ENCODE measurements at places on chromosomes 4 and X.

DNA sequence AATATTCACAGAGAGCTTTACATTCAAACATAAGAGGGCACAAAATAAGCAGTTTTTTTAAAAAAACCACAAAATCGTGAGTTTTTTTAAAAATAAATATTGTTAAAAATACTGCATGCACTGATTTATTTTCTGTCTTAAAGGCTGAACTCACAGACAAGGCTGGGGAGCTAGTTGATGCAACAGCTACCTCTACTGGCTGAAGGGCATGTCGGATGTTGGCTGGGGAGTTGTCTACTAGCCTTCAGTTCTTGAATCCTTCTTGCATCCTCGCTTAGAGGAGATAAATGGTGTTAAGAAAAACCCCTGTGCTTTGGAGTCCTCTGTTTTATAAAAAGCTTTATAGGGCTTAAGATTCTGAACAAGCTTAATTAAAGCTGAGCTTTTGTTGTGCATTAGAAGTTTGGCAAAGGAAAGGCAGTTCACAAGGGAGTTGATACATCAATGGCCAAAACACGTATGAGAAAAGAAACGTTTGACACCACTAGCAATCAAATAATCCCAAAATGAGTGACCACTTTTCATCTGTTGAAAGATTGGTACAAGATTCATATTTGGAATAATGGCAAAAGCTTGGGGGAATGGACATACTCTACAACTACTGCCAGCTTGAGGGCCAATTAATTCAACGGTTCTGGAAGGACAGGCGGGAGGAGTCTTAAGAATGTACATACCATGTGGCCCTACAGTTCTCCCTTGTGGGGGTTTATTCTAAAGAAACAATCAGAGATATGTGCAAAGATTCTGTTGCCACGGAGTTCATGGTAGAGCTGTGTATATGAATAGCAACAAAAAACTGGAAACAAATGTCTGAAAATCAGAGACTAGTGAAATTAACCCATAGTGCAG lies 94.7 kb downstream of the SEL1L3 start:
- DNase-seq, result peak; percentile 79

GRCh38 chr4:52628543-52628942 lies 30.6 kb downstream of the USP46 start:
- no peak for DNase-seq

GRCh38 chrX:10636851-10637250 lies 16.5 kb upstream of the MID1 start:
- DNase-seq, result no peak

DNA sequence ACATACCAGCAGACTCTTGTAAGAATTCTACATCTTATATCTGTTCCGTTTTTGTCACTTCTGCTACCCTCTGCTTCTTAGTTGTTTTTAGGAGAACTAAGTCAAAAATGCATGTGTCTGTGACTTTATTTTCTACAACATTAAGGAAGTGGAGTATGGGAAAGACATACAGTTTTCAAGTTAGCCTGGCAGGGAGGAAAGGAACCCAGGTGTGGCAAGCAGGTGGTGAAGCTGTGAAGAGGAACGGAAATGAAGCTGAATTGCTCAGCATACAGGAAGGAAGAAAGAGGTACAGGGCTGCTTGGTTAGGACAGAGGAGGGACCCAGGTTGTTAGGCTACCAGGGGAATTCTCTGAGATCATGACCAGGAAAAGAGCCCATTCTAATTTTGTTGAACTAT lies 9.4 kb downstream of the GPRIN3 start:
- DNase-seq, result peak; percentile 66

GRCh38 chrX:25872786-25873185 lies 265.4 kb upstream of the MAGEB18 start:
- peak; percentile 83 for DNase-seq

DNA sequence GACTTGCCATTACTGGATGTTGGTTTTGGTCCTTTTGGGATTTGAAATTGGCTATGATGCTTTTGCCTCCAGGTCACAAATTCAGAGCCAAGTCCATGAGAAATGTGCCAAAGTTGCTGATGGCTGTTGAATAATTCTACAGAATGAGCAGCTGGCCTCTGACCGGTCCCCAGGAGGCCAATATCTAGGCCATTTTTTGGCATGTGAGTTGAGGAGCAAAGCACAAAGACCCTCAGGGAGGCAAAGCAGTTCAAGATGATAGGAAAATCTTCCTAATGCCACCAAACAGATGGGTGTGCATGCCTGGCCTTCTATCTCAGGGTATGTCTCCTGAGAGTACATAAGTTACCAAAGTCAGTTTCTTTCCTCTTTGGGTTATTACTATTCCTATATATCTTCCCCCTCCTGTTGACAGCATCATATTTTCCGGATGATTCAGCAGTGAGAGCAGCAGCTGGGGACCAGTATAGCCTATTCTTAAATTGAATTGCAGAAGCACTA lies 44.4 kb downstream of the SEL1L3 start:
- DNase-seq, result no peak

DNA sequence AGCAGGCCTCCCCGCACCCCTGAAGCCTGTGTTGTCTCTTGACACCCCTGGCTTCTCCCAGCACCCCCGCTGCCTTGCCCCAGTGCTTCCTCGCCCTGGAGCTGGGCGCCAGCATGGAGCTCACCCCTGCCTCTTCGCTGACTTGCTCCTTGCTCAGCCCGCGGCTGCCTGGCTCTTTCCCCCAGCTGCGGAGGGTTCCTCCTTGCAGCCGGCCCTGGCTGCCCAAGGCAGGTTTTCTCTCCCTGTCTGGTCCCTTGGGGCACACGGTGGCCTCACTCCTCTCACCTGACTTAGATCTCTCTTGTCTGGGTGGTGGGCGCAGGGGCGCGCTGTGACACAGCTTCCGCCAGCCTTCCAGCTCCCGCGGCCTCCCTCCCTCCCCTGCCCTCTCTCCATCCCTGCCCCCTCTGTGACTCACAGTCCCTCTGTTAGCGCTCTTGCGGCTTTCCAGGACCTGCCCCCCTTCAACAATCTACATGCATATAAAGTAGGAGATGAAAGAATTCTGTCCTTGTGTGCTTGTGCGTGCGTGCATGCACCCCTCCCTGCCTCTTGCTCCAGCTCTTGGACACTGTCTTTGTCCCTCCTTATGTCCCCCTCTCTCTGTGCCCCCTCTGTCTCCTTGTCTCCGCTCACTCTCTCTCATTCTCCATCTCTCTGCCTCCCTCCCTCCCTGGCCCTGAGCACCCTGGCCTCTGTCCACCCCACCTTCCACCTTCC lies 2.2 kb downstream of the PLXNB3 start:
- DNase-seq, result peak; percentile 37

GRCh38 chr4:55323375-55323774 lies 22.7 kb upstream of the SRD5A3 start:
- DNase-seq, result no peak

DNA sequence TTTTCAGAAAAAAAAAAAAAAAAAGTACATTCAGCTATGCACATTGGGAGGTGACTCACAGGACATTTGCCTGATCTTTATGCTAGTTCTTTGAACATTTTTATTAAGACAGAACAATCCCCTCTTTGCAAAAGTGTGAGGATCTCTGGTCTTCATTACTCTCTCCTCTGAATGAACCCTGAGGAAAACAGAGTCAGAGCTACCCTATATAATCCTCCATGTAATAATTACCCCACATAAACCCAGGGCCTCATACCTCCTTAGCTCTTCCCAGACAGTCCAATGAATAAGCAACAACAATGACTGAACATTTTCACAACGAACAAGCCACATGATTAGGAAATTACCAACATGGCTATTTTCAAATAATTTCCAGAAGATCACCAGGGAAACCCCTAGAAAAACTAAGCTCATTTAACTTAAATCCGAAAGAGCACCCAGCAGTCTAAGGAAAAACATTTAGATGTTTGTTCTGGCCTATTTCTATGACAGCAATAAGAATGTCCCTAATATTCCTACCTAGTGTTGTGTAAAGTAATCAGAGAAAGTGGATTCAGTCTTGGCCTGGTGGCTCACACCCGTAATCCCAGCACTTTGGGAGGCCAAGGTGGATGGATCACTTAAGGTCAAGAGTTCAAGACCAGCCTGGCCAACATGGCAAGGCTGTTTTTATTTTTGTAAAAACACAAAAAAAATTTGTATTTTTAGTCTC lies 37.8 kb downstream of the TBC1D9 start:
- DNase-seq, result no peak

DNA sequence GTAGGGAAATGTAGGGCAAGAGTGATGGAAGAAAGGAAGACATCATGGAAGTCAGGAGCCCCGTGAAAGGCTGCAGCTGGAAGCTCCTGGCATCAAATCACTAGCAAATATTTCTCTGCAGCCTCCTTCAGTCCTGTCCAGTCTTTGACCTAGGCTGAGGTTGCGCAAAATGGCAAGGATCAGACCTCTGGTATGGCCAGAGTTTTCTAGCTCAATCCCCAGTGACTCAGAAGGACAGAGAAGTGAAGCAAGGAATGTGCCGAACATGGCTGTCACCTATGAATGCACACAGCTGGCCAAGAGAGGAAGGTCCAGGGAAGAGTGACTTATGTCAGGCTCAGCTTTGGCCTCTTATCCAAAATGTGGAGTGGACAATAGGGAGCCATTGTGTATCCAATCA lies 71.1 kb upstream of the PHOX2B start:
- DNase-seq, result no peak

DNA sequence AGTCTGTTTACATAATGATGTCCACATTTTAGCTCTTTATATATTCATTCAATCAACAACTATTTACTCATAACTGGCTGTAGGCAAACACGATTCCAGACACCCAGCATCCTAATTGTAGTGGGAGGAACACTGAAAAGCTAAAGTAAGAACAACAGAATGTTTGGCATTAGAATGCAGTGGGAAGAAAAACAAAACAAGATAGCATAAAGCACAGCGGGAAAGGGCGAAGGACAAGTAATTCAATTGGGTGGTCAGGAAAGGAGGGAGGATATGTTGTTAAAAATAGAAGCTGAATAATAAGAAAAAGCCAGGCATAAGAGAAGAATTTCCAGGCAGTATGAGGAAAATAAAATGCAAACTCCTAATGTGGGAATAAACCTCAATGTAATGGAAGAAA lies 189.5 kb upstream of the FAT4 start:
- DNase-seq, result no peak

DNA sequence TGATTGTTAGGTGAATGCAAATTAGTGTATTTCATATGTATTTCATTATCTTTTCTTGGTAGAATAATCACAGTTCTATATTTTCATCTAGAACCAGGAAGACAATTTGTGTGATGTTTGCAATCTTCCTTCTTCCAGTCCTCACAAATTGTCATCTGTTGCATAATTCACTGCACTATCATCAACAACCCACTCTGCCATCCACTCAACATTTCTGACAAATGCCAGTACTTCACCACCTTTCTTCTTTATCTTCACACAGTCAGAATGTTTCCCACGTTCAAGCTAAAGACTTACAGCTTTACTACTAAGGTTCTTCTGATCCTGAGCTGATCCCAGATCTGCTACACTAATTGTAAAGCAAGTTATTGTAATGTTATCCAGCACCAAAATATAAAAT lies 107.8 kb downstream of the IQCM start:
- DNase-seq, result no peak

DNA sequence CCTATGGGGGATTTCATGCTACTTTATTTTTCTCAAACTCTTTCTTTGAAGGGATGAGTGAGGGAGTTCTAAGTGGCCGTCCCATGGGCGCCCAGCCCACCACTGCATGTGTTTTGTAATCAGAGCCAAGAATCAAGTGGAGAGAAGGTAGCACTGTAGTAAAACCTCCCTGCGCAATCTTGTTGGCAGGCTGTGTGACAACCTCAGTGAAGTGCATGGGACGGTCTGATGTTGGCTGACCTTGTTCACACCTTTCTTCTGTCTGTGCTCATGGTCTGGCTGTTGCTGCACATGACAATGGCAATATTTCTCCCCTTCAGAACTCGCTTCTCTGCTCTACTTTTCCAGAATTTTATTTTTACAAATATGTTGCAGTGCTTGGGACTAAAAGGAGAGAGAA lies 71.2 kb upstream of the SHISA3 start:
- DNase-seq, result no peak

DNA sequence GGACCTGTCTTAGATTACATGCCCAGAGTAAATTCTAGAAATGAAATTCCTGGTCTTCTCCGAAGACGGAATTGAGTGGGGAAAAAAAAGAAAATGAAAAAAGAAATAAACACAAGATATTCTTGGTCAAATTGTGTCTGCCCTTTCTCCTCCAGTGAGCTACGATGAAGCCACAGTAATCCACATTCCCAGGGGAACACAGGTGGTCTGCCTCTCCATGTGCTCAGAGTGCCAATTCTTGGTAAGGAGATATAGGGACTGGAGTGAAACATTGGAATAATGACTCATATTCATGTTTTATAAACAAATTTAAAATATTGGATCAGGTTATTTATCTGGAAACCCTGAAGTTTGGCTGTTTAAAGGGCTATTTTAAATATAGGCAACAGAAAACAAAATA lies 54.2 kb upstream of the MGST2 start:
- no peak for DNase-seq

DNA sequence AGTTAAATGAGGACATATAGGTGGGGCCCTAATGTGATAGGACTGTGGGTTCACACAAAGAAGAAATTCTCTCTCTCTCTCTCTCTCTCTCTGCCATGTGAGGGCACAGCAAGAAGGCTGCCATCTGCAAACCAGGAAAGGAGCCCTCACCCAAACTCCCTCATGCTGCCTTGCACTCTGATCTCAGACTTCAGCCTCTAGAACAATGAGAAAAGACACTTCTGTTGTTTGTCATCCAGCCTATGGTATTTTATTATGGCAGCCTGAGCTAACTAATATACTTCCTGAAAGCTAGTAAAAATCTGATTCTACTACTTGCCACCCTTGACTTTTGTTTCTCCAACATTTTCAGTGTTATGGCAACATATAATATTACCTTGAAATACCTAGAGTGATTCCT lies 425.9 kb downstream of the SPOCK3 start:
- no peak for DNase-seq

DNA sequence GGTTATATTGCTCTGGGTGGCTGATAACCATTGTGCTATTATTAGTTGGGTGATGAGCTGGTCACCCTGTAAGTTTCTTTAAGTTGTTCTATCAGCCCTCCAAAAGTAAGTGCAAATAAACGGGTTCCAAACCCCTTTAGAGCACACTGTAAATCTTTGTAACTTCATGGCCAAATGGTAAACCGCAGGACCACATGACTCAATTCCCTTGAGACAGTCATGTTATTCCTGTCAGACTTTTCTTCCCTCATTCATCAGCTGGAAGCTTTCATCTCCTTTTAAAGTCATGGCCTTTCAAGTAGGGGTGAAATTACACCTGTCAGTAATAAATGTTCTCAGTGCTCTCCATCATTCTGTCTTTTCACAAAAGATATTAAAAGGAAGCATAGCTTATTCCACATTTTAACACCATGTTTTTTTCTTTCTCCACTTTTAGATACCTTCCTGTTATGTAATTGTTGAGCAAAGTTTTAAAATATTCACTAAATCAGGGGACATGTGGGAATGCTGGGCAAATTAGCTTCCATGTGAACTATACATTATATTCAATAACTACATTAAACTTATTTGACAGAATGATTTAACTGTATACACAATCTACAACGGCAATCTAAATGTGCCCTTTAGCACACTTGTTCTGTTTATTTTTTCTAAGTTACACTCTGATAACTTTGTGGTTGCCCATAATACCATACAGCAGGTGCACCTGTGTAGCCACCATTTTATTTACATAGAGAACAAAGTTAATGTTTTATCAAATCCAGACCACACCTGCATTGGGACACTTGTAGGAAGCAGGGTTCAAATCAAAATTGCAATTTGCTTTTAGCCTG lies 275.5 kb downstream of the CFAP299 start:
- DNase-seq, result peak; percentile 75

Measured in DMS53 (cell line).